Astrocyte of the cerebellum (primary cell): ENCODE measurements at places on chromosomes 5 and 9.

DNA sequence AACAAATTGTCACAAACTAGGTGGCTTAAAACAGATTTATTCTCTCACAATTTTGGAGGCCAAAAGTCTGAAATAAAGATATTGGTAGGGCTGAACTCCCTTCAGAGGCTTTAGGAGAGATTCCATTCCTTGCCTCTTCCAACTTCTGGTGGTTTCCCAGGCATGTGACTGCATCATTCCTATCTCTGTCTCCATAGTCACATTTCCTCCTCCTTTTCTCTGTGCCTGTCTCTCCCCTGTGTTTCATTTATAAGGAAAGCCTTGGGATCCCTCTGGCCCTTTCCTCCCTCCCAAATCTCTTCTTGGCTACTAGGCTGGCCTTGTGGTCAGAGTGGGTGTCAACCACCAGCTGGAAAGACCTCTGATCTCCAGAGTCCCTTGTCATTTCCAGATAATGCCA lies 78.2 kb downstream of the SNX18 start:
- no peak for DNase-seq

DNA sequence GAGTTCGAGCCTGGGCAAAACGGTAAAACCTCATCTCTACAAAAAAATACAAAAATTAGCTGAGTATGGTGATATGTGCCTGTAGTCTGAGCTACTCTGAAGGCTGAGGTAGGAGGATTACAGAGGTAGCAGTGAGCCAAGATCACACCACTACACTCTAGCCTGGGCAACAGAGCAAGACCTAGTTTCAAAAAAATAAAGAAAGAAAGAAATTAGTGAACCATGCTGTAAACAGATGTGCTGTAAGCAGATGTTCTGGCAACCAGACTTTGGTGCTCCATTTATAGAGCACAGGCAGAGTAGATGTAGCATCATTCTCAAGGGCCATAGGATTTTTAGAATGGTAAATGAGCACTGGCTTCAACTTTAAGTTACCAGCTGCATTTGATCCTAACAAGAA lies 115.4 kb downstream of the ST8SIA4 start:
- DNase-seq, result no peak

- no peak for DNase-seq
Observed at GRCh38 chr5:35345222-35345621, 114.9 kb upstream of the PRLR start.

GRCh38 chr9:14147738-14148137 lies 166.2 kb downstream of the NFIB start:
- DNase-seq, result no peak

GRCh38 chr5:140548300-140548688 lies 832 bp downstream of the EIF4EBP3 start:
- no peak for DNase-seq

DNA sequence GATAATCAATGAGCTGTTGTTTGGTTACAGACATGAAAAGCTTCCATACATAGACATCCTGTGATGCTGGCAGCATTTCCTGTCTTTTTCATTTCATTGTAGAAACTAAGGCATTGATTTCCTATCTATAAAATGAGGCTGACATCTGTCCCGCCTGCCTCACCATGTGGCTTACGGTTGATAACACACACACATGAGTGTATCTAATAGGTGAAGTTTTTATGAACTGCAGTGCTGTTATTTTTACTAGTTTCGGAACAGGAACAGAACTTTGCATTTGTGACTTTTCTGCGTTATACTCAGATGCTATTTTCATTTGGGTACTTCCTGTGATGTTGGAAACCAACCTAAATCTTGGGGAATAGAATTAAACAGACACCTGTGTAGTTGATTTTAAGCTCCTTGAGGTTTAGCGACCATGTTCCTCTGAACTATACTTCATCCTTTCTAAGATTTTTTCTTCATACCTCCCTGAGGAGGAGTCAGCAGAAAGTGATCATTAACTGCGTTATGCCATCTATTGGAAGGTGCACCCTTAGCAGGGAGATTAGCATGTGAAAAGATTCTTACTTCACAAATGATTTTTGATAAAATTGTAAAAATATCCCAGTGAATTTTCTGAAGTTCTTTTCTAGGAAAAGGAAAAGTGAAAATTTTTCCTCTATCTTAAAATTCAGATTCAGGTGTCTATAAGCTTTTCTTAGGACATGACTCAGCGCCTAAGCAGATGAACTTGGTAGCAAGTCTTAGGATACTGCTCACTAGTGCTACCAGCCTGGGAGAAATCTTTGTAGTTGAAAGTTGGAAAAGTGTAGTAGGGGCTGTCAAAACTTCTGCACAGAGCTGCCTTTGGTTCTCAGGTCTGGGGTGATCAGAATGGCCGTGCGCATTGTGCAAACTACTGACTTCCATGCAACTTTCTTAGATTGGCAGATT lies 134.5 kb downstream of the TRIO start:
- no peak for DNase-seq

- no peak for DNase-seq
Observed at GRCh38 chr9:14270358-14271092, 43.4 kb downstream of the NFIB start.

DNA sequence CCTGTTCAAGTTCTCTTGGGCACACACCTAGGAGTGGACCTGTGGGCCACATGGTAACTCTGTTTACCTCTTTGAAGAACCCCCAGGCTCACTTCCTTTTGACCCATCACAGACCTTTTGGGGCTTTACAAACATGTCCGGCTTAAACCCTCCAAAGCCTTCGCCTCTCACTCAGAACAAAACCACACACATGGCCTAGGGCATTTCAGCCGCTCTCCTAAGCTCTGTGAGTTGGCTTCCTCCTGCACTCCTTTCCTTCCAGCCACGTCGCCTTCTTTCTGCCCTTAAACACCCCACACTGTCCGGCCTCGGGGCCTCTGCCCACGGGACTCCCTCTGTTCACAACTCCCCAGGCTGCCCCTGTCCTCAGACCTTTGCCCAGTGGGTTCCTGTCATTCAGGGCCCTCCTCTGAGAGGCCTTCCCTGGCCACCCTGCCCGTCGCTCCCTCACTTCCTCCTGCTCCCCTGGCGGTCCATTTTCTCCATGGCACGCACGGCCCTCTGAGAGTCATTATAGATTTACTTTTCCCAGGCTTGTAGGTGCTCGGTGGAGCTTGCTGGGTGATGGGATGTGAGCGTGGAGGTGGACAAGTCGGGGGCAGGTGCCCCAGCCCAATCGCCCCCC lies 1.9 kb downstream of the DOK3 start:
- no peak for DNase-seq

GRCh38 chr5:13408616-13409015 lies 535.9 kb downstream of the DNAH5 start:
- DNase-seq, result peak; percentile 49

DNA sequence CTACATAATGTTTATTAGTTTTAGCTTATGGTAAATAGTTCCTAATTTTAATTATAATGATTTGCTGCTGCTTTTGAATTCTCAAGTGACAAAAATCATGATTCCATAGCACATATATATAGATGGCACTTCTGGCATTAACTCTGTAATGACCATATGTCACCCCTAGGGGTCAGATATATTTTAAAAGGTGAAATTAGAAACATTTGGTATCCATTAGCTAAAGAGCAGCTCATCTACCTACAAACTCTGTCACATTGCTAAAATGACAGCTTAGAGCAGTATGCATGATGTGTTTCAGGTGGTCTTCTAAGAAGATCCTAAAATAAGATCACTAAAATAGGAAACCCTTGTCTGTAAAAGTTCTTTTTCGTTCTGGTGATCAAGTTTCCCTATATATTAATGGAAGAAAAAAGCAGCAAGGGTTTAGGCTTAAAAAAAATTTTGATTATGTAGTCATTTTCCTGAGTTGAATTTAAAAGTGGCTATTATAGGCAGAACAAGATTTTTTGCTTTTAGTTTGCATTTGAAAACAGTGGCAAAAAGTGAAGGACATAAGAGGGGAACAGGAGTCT lies 157.7 kb upstream of the POU5F2 start:
- DNase-seq, result no peak

DNA sequence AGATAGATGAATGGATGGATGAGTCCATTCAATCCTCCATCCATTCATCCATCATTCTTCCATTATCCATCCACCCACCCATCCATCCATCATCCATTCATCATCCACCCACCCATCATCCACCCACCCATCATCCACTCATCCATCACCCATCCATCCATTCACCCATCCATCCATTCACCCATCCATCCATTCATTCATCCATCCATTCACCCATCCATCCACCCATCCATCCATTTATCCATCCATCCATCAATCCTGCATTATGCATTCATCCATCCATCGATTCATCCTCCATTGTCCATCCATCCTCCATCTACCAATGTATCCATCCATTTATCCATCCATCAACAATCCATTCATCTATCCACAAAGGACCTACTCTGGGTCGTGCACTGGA lies 12.8 kb upstream of the PHYKPL start:
- no peak for DNase-seq

- DNase-seq, result no peak
Observed at GRCh38 chr5:107858788-107859187, 188.1 kb upstream of the EFNA5 start.

DNA sequence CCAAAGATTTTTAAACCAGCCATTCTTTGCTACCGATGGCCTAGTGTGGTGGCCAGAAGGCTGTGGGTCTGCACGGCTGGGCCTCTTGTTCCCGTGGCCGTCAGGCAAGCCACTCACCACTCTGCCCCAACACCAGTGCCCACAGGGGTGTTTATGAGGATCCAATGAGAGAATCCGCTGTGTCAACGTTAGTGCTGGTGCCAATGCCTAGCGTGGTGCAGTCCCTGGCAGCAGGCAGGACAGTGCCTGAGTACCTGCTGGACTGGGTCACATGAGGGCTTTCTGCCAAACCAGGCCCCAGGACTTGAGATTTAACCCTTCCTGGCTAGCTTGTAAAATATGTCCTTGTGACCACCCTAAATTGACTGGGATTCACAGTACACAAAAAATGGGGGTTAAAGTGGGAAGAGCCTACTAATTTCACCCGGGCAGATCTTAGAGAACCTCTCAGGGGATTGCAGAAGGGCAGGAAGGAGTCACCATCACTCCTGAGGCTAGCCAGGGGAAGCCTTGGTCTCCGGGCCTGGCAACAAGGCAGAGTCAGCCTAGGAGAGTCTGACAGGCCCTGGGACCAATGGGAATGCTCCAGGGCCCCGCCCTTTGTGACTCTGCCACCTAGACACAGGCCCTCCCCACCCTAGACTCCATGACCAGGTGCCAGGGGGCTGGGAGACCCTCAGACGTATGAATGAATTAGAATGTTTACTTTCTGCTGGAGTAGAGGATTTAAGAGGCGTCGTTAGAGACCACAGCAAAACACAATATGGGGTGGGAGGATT lies 63.2 kb upstream of the FSTL4 start:
- DNase-seq, result no peak

DNA sequence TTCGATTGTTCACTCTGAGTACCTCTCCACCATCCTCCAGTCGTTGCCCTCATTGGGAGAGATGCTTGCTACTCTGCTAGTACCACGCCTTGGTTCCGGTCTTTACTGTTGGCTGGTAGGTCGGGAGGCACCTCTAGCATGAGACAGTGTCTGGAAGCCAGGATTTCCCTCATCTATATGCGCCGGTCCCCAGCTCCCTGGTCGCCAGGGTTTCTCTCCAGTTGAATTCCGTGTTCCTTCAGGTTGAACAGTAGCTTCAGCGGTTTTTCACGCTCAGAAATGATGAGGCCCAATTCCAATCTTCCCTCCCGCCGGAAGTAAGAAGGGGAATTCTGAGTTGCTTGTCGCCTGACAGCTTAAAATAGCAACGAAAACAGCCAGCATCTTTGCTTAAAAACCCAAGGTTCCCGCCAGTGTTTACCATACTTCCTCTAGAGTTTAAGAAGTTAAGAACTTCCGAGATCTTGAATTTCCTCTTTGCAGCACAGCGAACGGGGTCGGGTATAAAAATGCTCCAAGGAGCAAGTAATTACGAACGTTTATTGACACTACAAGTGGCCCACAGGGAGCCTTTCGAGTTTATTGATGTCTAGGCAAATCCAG lies 1.3 kb upstream of the ST8SIA4 start:
- DNase-seq, result no peak

DNA sequence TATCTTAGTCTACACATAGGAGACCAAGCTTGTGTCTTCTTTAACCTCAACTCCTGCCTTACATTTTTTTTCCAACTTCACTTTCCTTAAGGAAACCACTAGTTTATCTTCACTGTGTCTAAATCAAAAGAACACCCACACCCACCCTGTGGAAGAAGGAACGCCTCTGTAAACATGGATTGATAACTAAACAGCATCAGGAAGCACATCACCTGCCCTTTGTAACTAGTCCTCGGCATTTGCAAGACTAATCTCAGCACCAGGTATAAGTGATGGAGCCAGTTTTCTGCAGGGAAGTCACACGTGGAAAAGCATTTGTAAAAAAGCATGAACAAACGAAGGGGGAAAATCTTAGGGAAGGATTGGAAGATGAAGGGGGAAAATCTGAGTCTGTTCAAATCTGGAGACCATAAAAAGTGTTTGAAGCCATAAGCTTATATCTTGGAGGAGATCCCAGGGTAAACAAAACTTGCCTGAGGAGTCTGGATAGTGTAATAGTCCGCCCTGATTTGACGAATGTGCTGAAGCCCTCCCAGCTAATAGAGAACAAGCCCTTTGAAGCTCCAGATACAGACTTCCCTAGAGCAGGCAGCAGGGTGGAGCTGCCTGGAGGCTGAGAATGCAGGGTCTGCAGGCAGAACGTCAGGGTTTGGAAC lies 117.3 kb upstream of the LHFPL2 start:
- no peak for DNase-seq

GRCh38 chr5:142841511-142842265 lies 71.5 kb downstream of the ARHGAP26 start:
- no peak for DNase-seq

DNA sequence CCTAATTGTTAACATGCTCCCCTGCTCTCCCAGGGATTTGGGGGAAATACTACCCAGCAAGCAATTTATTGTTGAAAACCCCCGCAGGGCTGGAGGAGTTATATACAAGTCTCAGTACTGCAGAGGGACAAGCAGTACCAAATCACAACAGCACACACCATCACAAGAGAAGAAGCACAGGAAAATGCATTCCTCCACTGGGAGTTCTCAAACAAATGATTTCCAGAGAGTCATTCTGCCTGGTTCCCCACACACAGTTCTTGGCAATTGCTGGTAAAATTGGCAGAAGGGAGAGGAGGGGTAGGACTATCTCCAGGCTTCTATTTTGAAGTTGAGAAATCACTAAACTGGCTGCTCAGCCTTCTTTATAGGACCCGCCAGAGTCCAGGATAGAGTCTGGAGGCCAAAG lies 16.8 kb downstream of the SIL1 start:
- DNase-seq, result no peak

DNA sequence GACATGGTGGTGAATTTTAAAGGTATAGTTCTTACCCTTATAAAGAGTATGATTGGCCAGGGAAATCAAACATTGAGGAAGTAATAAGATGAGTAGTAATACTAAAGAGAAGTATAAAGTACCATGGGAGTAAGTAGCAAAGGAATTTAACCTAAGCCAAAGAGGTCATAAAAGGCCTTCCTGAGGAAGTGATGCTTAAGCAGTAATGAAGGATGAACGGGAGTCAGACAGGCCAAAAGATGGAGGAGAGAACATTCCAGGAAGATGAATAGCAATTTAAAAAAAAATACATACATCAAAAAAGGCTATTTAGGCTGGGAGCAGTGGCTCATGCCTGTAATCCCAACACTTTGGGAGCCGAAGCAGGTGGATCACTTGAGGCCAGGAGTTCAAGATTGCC lies 29.0 kb downstream of the KLHL3 start:
- no peak for DNase-seq

GRCh38 chr5:161305601-161306000 lies 240.9 kb downstream of the GABRB2 start:
- DNase-seq, result no peak

- no peak for DNase-seq
Observed at GRCh38 chr9:117400171-117400570, 14.7 kb downstream of the ASTN2 start.
